ENCODE measurements at places on chromosomes 1 and 21. TPM values are rescaled to one million over a fixed set of nuclear protein-coding genes. Genes with fewer than 3 reads are reported as not detected.

RHOU gene
- 1.8 TPM for total RNA-seq

MRTO4 gene
- 57.6 TPM for total RNA-seq

EPHA10 gene
- not detected for total RNA-seq

AK5 gene
- total RNA-seq: 0.61 TPM

PDC gene
- total RNA-seq: not detected

KAZN gene
- total RNA-seq: 0.91 TPM

TCEANC2 gene
- total RNA-seq: 10.7 TPM

GPR37L1 gene
- not detected for total RNA-seq

GPBP1L1 gene
- total RNA-seq: 97.4 TPM

KCNE2 gene
- total RNA-seq: not detected

RIMKLA gene
- 1.2 TPM for total RNA-seq

XCL2 gene
- 1.9 TPM for total RNA-seq

TNFSF4 gene
- 1.5 TPM for total RNA-seq

SLC5A9 gene
- total RNA-seq: not detected

NBPF6 gene
- total RNA-seq: not detected

PEAR1 gene
- total RNA-seq: 0.09 TPM

U2AF1 gene
- 6.1 TPM for total RNA-seq

DENND1B gene
- total RNA-seq: 55.9 TPM

PLEKHG5 gene
- 1.4 TPM for total RNA-seq

BROX gene
- 52.7 TPM for total RNA-seq

DVL1 gene
- 35.4 TPM for total RNA-seq

LCE3D gene
- total RNA-seq: not detected

C1orf198 gene
- total RNA-seq: 2.4 TPM

OBSCN gene
- 23.1 TPM for total RNA-seq

STYXL2 gene
- not detected for total RNA-seq

AMY1B gene
- not detected for total RNA-seq

H6PD gene
- total RNA-seq: 28.0 TPM

MTHFR gene
- total RNA-seq: 24.6 TPM

NPPA gene
- total RNA-seq: not detected

TAS1R3 gene
- 1.2 TPM for total RNA-seq

LEMD1 gene
- not detected for total RNA-seq

SZT2 gene
- 72.7 TPM for total RNA-seq

TRMT1L gene
- 21.3 TPM for total RNA-seq

CDA gene
- not detected for total RNA-seq

KRTAP11-1 gene
- not detected for total RNA-seq

ZMYND12 gene
- not detected for total RNA-seq

FCER1A gene
- total RNA-seq: not detected

TTC3 gene
- 61.0 TPM for total RNA-seq

ELAPOR1 gene
- 5.9 TPM for total RNA-seq

LCK gene
- total RNA-seq: 422 TPM

RGSL1 gene
- total RNA-seq: not detected

MPZ gene
- 2.7 TPM for total RNA-seq

Data from T-helper 2 cell treated with Interferon-gamma antibody and Interleukin-4, amounts not matched to agents 100 ng/mL and 5 ng/mL, for 36 hours (primary cell).